ENCODE measurements at places on chromosomes 6 and 20.

DNA sequence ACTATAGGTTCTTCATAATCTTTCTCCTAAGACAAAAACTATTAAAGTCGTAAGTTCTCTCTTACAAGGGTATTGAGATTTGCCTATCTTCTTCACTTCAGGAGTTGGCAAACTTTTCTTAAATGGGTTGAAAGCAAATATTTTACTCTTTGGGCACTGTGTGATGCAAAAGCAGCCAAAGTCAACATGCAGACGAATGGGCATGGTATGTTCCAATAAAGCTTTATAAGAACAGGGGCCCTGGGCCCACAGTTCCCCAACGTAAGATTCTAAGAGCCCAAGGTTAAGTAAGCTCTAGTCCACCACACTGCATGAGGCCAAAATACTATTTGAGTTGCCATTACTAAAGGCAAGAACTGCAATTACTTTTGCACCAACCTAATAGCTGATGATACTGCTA lies 11.5 kb downstream of the CD164 start:
- no peak for DNase-seq

GRCh38 chr6:184161-184700 lies 108.1 kb upstream of the DUSP22 start:
- DNase-seq = no peak

GRCh38 chr6:109782491-109782999 lies 91.4 kb downstream of the FIG4 start:
- DNase-seq = no peak

DNA sequence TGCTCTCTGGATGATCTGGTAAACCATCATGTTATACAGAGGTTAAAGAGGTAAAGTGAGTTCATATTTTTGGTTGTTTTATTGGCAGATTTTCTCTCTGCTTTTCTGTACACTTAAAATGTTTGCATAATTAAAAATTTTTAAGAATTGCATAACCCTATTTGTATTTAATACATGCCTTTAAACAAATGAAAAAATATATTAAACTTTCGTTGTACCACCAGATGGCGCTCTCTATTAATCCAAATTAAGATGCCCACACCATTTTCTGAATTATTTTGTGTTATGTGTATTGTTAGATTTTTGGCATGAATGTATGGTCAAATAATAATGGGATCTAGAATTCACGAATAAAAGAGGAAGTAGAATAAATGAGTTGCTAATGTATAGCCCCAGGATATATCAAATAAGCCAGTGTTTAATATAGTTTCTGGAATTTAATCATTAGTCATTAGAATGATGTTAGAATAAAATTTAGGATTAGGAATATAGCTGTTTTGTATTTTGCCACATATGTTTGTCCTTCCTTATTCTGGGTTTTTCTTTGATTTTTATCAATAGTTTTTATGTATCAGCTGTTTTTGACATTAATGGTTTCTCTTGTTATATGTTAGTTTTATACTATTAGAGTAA lies 38.9 kb downstream of the SMAP1 start:
- no peak for DNase-seq

DNA sequence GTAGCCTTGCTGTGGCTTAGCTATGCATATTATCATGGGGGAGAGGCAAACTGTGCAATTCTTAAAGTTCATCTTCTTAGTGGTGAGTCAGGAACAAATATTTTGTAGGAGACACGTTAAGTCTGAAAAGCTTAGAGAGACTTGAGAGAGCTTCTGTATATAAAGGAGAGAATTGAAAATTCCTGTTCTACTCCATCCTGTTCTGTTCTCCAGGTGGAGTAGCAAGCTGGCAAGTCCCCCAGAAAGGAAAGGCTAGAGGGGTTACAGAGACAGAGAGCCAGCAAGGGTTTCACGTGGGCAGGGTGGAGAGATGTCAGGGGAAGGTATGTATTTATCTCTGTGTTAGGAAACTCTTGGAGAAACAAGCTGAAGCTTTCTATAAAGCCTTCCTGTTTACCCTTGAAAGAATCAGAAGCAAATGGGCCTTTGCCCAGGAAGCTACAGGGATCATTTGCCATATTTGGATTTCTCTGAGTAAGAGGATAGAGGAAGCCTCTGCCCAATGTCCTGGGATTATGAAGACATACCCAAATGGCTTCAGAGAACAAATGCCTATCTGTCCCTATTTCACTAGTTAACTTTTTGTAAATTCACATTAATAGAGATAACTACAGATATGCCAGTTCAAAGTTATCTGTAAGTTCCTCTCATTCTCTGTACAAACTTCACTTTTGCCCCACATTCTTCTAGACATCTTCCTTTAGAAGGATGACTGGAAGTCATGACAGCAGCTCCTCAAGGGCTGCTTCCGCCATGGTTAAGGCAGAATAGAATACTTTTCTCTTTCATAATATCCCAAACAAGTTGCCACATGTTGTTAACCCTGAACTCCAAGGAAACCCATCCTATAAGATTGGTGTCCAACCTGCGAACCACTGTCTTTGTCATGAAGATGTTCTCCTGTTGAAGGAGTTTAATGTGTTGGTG lies 126.7 kb upstream of the NEDD9 start:
- DNase-seq = no peak

GRCh38 chr20:9460518-9460917 lies 53.9 kb upstream of the LAMP5 start:
- DNase-seq = no peak

DNA sequence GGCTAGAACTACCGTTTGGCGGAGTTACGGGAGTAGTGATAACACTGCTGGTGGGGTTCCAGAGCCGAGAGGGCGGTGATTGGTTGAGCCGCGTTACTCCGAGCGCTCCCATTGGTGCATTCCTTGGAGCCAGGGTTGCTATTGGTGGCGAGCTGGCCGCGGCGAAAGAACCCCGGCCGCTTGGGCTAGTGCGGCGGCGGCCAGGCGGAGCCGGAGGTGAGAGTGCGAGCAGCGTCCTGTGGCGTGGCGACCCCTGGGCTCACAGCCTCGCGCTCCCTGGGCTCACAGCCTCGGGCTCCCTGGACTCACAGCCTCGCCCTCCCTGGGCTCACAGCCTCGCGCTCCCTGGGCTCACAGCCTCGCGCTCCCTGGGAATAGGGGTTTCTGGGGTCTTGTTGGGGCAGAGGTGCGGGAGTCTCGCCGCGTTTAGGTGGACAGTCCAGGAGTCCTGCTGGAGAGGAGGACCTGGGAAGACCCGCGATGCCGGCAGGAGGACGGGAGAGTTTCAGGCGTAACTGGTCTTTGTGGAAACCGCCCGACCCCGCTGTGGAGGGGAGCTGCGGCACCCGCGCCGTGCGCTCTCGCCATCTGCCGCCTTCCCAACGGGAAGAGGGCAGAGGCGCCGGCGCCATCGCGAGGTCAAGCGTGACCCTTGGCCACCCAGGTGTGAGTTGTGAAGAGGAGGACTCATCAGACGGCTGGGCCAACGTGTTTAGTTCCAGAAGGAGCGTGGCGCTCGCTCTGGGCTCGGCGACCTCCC lies 12.2 kb downstream of the PRDM13 start:
- no peak for DNase-seq

GRCh38 chr6:33416386-33417127 lies 1.4 kb downstream of the CUTA start:
- DNase-seq = no peak
